ENCODE measurements at places on chromosomes 1 and 21.

DNA sequence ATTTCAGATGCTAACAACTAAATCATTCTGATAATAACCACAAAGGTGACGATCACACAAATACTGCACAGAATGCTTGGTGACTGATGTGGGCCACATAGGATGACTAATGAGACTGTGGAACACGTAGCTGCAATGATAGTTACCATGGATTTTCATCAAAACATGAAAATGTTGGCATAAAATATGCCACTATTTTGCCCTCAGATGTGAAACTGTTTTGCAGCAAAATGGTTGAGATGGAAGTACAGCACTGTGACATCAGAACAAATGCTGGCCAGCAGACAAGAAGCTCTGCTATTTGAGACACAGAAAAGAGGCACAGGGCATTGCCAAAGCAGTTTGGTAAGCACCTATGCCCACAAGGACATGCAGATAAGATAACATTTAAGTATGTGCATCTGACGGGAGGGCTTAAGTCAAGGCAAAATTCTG lies 83.8 kb downstream of the NIBAN1 start:
- DNase-seq = no peak
- peak overlapping the region; percentile 8 for H3K4me3 ChIP-seq
- peaks cover 13% of the 10 kb centered on the region for H3K36me3 ChIP-seq
- no peaks in the 10 kb centered on the region for H3K27me3 ChIP-seq

- H3K4me1 ChIP-seq = peaks cover 40% of the 10 kb centered on the region
- no peak for DNase-seq
- no peak overlapping the region for H3K27ac ChIP-seq
- H3K27me3 ChIP-seq = no peaks in the 10 kb centered on the region
- H3K4me3 ChIP-seq = no peak overlapping the region
These were observed 43.9 kb downstream of the GRHL3 start for GRCh38 chr1:24362982-24363614.

DNA sequence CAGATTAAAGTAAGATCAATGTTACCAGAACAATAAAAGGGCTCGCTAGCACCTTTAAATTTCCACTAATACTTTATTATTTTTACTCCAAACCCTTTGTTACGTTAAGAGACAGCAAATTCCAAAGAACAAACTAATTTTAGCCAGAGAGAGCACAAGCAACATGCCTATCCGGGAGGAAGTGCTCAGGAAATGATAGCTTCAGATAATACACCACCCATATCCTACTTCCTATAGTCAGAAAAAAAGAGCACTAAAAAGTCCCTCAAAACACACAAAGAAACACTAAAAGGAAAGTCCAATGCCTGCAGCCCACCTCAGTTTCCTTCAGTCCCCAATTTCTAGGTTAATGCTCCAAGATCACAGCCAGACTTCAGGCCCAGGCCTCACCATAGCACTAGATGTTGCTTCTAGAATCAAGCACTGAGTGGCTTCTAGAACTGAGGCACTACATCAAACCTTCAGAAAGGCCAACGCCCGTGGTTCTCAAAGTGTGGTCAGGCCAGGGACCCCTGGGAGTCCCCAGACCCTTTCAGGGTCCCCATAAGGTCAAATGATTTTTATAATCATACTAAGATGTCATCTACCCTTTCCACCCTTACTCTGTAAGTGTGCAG lies 142.6 kb downstream of the PSMG1 start:
- no peaks in the 10 kb centered on the region for H3K36me3 ChIP-seq
- H3K4me3 ChIP-seq = no peak overlapping the region
- DNase-seq = no peak
- H3K4me1 ChIP-seq = peaks cover 12% of the 10 kb centered on the region

- H3K36me3 ChIP-seq = no peaks in the 10 kb centered on the region
- no peak overlapping the region for H3K27ac ChIP-seq
- no peak for DNase-seq
- H3K4me1 ChIP-seq = no peaks in the 10 kb centered on the region
- peaks cover 11% of the 10 kb centered on the region for H3K27me3 ChIP-seq
- H3K4me3 ChIP-seq = no peak overlapping the region
These were observed 264.8 kb downstream of the TM2D1 start for GRCh38 chr1:61460191-61460590.
